ENCODE measurements at places on chromosomes 5 and 9.

GRCh38 chr9:129351058-129351641, 173.1 kb upstream of the IER5L start:
- peak; percentile 92 for DNase-seq

DNA sequence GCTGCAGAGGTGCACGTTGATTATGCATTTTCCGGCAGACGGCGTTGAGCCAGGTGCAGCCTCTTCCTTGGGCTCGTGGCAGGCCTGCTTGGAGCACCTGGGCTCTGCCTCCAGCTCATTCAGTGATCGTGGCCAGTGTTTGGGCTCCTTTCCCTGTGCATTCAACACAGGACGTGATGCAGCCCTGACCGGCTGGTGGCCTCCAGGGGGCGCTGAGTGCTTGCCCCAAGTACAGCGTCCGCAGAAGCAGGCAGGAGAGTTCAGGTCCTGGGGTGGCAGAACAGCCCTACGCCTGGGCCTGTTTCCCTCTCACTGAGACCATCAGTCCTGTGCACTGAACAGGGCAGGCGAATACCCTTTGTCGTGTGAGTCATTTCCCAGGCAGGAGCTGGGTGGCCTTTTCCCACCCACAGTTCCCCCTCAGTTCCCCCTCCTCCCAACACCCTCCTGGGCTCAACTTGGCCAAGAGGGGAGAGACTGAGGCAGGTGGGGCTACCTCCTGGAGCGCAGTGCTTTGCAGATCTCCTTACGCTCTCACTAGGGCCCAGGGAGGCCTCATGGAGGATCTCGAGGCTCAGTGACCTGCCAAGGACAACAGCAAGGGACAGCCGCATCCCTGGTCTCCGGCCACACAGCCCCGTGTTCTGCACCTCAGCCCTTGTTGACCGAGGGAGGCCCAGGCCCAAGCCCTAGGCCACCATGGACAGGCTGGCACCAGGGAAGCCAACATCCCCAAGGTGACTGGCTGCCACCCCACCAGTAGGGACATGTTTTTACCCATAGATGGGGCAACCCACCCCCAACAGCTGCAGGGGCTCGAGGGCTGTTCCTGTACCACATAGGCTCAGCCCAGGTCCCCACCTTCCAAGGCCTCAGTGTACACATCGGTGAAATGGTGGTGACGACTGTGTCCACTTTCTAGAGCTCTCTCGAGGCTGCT, 52.9 kb downstream of the LRSAM1 start:
- peak; percentile 78 for DNase-seq

GRCh38 chr5:170397059-170397458, 7.9 kb upstream of the KCNMB1 start:
- no peak for DNase-seq

- DNase-seq: peak; percentile 42
Observed at GRCh38 chr5:52469835-52470234, 317.9 kb upstream of the ITGA1 start.

DNA sequence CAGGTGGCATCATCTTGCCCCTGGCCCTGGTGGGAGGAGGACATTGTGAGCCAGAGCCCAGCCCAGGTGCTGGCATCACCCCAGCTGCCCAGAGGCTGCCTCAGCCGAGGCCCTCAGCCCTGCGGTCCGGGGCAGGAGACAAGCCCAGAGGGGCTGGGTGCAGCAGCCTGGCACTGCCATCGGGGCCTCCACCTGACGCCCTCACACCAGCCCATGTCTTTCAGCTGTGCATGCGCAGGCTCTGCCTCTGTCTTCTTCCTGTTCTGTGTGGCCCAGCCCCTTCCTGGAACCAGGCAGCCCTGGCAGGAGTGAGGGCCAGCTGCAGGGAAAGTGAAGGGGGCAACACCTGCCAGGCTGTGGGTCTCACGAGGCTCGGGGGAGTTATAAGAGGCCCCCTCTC, 4.8 kb upstream of the CEL start:
- no peak for DNase-seq

DNA sequence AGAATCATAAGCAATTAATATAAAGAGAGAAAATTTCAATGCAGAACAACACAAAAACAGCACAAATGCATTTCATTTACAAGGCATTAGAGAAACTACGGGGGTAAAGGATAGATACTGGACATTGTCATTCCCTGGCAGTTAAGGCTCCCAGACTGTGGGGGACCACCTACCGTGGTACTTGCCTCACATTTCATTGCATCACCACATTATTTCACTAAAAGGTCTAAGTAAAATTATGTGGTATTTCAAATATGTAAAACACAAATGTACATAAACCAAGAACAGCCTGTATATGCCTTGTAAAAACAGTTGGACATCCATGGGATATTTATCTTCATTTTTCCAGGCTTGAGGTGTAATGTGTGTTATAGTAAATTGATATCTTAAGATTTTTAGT, 571.2 kb upstream of the ZNF462 start:
- no peak for DNase-seq

- no peak for DNase-seq
Observed at GRCh38 chr5:170348137-170348633, 41.0 kb downstream of the KCNMB1 start.

DNA sequence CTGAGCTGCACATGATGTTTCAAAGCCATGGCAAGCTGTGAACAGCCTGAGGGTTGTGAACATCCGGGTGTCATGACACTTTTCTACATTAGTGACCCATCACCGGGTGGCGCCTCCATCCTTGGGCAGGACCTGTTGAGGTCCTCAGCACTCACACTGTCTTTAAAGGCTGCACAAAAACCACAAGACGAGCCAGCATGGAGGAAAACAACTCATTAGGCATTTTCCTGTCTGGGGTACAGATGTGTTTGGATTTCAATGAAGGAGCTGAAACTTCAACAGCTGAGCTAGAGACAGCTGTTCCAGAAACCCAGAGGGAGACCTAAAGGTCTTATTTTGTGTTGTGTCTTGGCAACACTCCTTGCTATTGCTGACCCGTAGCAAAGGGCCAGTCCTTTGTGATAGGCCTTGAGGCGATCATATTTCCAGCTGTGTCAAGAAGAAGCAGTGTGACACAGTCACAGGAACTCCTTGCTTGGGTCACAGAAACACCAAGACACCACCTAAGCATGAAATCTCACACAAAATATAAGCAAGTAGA, 151.8 kb upstream of the VLDLR start:
- DNase-seq: no peak

DNA sequence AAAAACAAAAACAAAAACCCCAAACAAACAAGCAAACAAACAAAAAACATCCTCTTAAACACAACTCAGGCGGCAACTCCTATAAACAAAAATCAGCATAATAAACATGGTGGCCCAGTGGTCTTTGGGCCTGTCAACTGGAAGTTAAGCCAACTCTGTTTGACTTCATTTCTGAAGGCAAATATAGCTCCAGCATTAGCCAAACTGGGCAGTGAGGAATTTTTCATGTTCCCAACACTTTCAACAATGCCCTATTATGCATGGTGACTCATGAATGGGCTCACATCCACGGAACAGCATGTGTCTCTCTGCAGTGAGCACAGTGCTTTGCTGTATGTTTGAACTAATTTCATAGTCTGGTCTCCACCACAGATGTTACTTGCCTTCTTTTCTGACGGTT, 143.9 kb upstream of the STC2 start:
- DNase-seq: peak; percentile 77

- no peak for DNase-seq
Observed at GRCh38 chr9:98231770-98232478, 23.5 kb downstream of the TBC1D2 start.

DNA sequence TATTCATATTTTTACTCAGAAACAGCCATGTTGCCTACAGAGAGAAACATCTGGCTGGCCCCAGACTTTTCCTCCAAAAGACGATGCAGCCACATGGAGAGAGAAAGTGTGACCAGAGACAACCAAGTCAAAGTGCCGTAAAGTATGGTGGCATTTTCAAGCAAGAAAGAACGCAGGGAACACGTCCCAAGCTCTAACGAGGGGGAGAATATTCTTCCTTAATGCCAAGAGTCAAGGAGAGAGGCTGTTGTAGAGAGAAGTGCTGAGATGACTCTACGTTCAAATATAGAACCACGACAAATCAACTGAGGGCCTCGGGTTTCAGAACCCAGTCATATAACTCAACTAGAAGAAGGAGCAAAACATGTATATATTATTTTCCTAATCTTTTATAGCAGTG, 55.9 kb downstream of the FNBP1 start:
- DNase-seq: no peak

GRCh38 chr9:136229096-136230065, 16.2 kb downstream of the QSOX2 start:
- no peak for DNase-seq

GRCh38 chr9:132126680-132127236, 35.1 kb upstream of the NTNG2 start:
- DNase-seq: no peak

GRCh38 chr5:115336964-115337363, 40.5 kb upstream of the CCDC112 start:
- no peak for DNase-seq

DNA sequence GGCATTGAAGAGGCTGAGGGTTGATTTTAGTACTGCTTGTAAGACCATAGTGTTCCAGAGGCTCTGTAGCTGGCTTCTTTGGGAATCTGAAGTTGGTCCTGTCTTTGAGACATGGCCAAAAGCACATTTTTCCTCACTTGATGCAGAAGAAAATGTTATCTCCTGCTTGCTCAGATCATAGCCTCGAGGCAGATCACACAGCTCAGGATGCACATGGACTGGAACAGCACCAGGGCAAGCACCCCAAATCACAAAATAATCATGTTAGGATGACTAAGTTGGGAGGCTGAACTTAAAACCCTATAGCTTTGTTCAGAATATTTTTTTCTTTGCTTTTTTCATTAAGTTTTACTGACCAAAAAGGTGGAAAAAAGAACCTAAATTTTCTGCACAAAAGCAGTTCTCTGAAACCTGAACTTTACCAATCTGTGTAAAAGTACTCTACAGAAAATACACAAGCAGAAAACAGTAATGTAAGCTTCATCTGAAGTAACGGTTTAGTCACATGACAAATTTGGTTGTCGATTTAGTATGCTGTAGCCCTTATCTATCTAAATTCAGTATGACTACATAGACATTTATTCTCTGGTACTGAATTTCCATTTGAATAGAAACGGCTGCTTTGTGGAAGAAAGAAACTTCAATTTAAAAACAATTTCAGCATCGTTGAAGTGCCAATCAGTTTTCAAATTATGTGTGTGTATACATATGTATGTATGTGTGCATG, 3.4 kb downstream of the KLHL9 start:
- DNase-seq: no peak

GRCh38 chr5:135053989-135054388, 20.0 kb upstream of the PITX1 start:
- no peak for DNase-seq

DNA sequence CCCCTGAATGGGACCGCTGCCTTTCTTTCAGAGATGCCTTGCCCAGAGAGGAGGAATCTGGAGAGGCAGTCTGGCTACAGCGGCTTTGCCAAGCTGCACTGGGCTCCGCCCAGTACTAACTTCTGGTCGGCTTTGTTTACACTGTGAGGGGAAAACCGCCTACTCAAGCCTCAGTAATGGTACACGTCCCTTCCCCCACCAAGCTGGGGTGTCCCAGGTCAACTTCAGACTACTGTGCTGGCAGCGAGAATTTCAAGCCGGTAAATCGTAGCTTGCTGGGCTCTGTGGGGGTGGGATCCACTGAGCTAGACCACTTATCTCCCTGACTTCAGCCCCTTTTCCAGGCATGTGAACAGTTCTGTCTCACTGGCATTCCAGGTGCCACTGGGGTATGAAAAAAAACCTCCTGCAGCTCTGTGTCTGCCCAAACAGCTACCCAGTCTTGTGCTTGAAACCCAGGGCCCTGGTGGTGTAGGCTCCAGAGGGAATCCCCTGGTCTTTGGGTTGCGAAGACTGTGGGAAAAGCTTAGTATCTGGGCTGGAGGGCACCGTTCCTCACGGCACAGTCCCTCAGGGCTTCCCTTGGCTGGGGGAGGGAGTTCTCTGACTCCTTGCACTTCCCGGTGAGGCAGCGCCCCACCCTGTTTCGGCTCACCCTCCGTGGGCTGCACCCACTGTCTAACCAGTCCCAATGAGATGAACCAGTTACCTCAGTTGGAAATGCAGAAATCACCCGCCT, 171.2 kb downstream of the CWC27 start:
- no peak for DNase-seq

- DNase-seq: no peak
Observed at GRCh38 chr9:6106711-6107339, 91.4 kb upstream of the RANBP6 start.

DNA sequence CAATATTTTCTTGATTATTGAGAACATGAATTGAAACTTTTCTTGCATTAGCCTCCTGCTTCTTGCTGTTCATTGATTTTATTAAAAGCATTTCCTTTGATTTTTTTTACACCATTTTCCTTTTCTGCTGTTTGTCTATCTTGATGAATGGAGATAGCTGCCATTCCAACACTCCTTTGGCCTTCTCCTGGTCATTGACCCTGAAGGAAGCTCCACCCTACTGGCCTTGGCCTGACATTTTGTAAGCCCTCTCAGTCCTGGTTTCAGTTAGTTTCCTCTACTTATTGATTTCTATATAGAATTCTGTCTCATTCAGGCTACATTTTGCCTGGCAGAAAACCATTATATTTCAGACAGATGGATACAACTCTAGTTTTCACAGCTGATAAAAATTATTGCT, 115.1 kb upstream of the DMRTA1 start:
- no peak for DNase-seq

GRCh38 chr9:36551910-36552309, 20.8 kb upstream of the MELK start:
- DNase-seq: no peak

GRCh38 chr5:178115136-178115813, 1.9 kb downstream of the N4BP3 start:
- no peak for DNase-seq

GRCh38 chr5:111585291-111585690, 73.0 kb upstream of the STARD4 start:
- no peak for DNase-seq

GRCh38 chr5:55771175-55771655, 33.4 kb downstream of the DDX4 start:
- DNase-seq: no peak

- DNase-seq: no peak
Observed at GRCh38 chr5:84281383-84281782, 103.3 kb downstream of the EDIL3 start.

DNA sequence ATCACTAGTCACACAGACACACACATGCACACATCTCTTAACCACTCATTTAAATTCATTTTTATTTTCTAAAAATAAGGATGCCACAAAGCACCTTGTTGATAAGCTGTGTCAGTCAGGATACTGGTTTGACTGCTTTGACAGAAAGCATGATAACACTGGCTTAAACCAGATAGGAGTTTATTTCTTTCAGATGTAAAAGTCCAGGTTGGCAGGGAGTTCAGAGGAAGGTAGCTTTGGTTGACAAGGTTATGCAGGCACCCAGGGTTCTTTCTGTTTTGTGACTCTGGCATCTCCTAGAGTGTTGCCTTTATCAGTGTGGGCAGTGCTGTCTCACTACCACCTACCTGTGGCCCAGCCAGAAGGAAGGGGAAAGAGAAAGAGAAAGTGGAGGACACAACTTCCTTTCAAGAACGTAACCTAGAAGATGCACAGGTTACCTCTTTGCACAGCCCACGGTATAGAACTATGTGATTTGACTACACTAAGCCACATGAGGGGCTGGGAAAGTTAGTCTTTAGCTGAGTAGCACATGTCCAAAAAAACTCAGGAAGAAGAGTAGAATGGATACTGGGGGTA, 334.7 kb downstream of the OSTF1 start:
- no peak for DNase-seq

Data from posterior cingulate gyrus (tissue), 11 donors.